ENCODE measurements at places on chromosomes 13 and 19.

DNA sequence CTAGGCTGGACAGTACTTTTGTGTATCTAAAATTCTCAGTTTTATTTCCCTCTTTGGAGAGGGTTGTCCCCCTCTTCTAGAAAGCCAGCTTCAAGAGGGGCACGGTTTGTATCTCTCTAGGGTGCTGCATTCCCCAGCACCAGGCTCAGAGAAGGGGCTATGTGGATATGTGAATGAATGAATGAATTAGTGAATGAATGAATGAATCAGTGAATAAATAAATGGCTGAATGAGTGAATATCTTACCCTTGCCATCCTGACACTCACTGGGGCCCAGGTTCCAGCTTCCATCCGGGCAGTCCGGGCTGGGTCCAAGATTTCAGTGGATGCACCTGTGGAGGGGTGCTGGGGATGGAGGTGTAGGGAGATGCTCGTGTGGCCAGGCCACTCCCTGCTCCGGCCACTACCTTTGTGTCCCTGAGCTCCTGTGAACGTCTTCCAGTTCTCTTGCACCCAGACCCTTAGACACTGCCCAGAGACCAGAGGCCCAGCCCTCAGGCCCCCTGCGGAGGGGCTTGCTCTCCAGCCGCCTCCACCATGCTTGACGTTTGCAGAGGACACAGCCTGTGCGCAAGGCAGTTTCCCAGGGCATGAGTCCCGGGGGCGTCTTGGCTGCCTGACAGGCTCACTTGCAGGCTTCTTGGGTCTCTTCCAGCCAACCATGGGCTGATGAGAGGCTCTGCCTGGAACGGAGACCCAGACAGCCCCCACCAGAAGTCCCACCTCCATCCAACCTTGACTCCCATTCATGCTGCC is 2.8 kb upstream of the KCNN1 start:
- DNase-seq = no peak

DNA sequence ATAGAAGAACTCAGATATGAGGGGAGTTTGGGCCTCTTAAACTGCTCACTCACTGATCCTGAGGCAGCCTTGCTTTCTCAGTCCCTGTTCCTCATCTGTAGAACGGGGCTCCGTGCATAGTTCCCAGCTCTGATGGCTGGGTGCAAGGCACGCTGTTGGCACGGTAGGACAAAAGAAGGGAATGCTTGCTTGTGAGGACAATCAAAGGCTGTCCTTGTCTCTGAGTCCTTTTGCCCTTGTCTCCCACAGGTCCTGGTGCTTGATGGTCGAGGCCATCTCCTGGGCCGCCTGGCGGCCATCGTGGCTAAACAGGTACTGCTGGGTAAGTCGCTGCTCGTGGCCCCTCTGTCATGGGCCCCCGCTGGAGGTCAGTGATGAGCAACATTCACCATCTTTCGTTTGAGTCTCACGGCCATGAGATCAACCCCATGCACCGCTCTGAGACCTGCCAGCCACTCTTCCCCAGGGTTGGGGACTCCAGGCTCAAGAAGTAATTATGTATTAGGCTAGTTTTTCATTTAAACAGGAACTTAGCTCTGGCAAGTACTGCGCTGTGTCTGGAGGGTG is 2.3 kb downstream of the RPL13A start:
- DNase-seq = no peak

DNA sequence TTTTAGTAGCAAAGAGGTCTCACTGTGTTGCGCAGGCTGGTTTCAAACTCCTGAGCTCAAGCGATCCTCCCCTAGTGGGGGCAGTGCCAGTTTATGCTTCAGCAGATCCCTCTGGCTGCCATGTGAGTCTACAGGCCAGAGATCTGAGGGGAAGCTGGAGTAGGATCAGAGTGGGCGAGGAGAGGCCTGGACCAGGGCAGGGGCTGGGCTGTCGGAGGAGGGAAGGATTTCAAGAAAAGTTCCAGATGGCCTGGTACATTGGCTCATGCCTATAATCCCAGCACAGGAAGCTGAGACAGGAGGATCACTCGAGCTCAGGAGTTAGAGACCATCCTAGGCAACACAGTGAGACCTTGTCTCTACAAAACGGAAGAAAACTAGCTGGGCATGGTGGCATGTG is 9.8 kb downstream of the DHX34 start:
- no peak for DNase-seq

DNA sequence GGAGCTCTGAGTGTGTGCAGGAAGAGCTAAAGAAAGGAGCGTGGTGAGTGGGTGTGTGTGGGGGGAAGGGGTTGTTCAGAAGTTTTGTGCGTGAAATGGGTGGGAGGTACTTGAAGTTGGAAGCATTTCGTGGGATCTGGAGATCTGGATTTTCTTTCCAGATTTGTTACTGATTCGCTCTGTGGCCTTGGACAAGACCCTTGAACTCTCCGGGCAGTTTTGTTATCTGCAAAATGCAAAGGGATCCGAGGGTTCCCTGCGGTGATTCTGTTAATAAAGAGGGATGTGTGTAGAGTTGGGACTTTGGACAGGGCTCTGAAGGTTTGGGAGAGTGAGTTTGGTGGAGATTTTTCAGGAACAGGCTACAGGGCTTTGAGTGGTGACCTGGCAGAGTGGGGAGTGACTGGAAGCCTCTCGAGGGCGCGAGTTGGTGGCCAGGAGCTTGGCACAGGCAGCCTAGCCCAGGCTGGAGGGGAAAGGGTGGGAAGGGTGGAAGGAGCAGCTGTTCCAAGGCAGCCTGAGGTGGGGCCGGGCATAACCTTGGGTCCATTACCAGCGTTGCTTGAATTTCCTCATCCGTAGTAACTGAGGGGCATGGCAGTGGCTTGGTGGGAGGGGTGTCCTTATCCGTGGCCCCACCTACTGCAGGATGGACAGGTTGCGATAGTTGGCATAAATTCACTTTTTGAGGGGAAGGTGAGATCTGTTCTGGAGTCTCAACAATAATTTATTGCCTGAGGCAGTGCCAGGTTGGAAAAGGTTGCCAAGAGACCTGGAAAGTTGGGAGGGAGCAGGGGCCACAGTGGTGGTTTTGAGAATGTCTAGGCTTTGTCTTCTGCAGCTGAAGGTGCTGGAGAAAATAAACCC is 2.1 kb downstream of the ACTN4 start:
- no peak for DNase-seq

- no peak for DNase-seq
These were observed 33.4 kb upstream of the KLF5 start for GRCh38 chr13:73025217-73026012.

GRCh38 chr13:74136084-74136658 is 2.0 kb upstream of the KLF12 start:
- peak; percentile 15 for DNase-seq

DNA sequence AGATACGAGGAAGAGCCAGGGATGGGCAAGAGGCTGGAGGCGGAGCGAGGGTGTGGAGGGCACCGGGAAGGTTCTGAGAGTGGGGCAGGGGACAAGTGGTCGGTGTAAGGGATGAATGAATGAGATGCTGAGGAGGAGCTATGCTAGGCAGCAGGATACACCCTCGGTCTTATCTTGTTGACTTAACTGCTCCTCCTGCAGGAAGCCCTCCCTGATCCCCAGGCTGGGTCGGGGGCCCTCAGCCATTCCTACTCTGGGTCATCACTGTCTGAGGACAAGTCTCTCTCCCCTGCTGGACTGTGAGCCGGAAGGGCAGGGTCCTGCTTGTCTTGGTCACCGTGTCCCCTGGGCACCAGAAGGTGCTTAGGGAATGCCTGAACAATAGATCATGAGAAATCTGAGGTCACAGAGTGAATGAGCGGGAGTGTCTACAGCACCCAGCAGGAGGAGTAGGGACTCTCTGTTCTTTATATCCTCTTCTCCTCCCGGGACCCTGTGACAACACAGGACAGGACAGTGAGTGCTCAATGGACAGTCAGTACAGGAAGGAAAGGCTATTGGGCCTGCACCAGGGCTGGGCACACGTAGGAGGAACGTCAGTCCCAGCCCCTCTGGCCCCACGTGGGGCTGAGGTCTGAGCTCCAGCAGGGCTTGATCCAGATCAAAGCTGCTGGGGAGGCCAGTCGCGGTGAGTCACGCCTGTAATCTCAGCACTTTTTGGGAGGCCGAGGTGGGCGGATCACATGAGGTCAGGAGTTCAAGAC is 6.5 kb downstream of the NKPD1 start:
- DNase-seq = no peak

- DNase-seq = no peak
These were observed 3.7 kb downstream of the SAMD4B start for GRCh38 chr19:39345956-39346355.

DNA sequence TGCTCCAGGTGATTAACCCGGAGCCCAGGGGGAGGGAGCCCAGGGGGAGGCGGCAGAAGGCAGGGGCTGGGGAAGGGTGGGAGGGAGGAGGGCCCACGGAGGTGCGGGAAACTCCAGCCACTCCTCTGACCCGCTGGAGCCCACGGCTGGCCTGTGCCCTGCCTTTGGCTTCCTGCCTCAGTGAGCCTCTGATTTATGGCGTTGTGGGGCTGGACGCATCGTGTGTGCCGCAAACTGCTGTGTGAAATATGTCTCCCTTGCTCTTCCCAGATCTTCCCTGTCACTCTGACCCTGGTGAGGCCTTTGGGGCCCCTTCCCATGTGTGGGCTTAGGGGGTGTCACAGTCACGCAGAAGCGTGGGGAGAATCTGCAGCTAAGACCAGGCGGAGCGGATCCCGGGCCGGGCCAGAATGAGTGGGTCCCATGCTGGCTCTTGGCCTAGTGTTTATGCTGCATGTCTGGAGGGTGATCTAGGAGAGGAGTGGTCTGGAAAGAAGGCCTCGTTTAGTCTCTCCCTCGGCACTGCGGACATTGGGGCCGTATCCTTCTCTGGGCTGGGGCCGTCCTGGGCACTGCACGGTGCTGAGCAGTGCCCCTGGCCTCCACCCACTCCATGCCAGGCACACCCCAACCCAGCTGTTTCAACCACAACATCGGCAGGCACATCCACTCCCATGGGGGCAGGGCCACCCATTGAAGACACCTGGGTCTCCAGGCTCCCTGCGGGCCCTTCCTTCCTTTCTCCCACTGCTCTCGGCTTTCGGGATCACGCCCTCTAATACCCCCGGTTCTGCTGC is 123.0 kb downstream of the KDM4B start:
- DNase-seq = no peak
